Stimulated activated CD4-positive, alpha-beta T cell treated with anti-CD3 and anti-CD28 coated beads, Interleukin-4, amount 100 ng/mL, for 48 hours (primary cell): ENCODE measurements at places on chromosomes 1 and 21.
A peak's percentile ranks its signal among the peaks of the same experiment; 100 is the strongest.

DNA sequence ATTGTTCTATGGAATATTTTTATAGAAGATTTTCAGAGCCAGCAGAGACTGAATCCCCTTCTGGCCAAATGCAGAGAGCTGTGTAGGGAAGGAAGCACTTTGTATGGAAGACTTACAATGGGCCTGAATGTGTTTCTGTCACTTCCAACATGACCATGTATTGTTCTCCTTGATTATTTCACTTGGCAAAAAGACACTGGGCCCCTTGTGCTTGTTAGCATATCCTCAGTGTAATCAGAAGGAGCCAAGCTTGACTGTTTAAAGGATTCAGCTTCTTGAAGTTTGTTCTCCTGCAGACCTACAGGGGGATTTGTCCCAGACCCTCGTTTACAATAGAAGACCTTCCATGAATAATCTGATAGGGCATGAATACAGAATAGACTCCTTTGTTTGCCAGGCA lies 48.1 kb upstream of the UBE2U start:
- no peak for DNase-seq

- DNase-seq, result peak; percentile 53
Observed at GRCh38 chr1:33099290-33100118, 18.6 kb downstream of the AZIN2 start.

GRCh38 chr21:46674430-46675007 lies 39.0 kb downstream of the PRMT2 start:
- DNase-seq, result no peak

DNA sequence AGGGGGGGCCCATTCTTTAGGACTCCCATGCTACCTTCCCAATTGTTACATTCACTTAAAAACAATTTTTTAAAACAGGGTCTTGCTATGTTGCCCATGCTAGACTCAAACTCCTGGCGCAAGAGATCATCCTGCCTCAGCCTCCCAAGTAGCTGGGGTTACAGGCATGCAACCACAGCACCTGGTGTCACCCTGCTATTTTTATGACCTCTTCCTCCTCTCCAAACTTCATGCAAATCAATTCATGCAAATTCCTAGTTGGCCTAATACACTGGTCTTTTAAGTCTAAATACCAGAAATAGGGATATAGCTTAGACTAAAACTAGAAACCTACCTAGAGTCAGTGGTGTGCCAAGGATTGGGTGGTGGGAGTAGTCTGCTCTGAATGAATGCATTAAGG lies 30.1 kb downstream of the CDKN2C start:
- no peak for DNase-seq
